H4 (cell line): ENCODE measurements at places on chromosomes 5 and 9.
A peak's percentile ranks its signal among the peaks of the same experiment; 100 is the strongest.

DNA sequence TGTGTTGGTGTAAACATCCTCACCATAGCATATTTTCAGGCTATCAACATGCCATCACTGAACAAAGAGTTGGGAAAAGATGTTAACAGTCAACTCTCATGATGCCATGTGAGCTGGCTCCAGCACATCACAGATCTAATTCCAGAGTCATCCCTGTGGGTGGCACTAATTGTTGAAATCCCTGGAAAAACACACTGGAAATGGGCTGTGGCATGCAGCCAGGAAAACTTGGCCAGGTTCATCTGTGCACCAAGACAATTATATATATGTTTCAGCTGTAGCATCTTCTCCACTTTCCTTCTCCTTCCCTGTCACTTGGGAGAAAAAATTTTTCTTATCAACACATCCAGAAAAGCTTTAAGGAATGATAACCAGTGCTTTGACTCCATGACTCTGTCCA is 313.7 kb downstream of the TRIM32 start:
- DNase-seq: no peak

DNA sequence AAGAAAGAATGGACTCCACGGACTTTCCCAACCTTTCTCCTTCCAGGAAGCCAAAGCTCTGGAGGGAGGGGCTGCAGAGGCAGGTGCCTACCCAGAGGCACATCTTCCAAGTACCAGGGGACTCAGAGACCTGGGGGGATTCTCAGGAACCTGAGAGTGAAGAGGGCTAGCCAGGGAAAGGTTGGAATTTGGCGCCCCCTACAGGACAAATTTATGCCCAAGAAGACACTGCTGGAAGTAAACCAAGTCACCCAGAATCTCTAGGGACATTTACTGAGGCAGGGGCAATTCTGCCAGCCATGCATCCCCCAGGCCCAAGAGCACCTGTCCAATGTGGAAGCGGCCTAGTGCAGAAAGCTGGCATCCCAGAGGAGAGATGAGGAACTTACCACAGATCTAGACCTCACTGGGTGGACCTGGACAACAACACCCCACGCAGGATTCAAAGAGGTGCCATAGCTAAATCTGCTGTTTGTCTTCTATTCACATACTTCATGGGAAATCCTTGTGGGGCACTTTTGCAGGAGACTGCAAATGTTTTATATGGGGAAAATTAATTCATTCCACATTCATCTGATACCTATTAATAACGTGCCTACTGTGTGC is 25.9 kb upstream of the IDNK start:
- no peak for DNase-seq

GRCh38 chr5:65927503-65928321 is 1.3 kb downstream of the ERBIN start:
- peak; percentile 58 for DNase-seq

- no peak for DNase-seq
These were observed 164.5 kb downstream of the DRD1 start for GRCh38 chr5:175279506-175279905.

DNA sequence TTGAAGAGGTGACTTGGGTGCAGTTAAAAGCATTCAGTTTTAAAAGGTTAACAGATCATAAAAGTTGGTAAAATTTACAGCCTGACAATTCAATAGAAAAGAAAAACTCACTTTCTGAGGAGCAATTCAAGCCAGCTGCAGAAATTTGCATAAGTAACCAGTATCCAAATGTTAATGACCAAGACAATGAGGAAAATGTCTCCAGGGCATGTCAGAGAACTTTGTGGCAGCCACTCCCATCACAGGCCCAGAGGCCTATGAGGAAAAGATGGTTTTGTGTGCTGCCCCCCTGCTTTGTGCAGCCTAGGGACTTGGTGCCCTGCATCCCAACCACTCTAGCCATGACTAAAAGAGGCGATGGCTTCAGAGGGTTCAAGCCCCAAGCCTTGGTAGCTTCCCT is 1406.5 kb upstream of the ACO1 start:
- no peak for DNase-seq

- no peak for DNase-seq
These were observed 190.3 kb downstream of the GOLPH3 start for GRCh38 chr5:31983851-31984250.

DNA sequence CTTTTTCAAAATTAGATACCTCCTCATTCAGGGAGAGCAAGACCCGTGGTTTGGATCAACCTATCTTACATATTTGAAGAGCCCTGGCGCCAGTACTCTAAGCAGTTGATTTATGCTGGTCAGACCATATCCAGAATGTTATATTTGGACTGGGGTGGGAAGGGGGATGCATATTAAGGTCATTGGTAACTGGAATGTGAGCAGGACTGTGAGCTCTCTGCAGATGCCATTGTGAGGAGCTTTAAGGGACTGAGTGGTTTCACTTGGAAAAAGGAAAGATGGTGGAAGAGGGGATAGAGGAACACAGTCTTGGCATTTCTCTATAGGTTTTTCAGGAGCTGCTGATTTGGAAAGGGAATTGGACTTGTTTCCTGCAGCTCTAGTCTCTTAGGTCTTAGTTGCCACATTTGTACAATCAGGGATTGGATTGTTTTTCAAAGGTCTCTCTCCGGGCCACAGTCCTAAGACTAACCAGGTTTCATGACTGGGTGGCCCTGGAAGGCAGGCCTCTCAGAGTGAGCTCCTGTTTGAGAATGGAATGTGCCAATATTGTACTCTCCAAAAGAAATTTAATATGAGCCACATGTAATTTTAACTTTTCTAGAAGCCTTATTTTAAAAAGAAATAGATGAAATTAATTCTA is 25.8 kb upstream of the F2R start:
- DNase-seq: no peak

GRCh38 chr5:8730194-8730593 is 815.7 kb downstream of the SEMA5A start:
- DNase-seq: peak; percentile 84

DNA sequence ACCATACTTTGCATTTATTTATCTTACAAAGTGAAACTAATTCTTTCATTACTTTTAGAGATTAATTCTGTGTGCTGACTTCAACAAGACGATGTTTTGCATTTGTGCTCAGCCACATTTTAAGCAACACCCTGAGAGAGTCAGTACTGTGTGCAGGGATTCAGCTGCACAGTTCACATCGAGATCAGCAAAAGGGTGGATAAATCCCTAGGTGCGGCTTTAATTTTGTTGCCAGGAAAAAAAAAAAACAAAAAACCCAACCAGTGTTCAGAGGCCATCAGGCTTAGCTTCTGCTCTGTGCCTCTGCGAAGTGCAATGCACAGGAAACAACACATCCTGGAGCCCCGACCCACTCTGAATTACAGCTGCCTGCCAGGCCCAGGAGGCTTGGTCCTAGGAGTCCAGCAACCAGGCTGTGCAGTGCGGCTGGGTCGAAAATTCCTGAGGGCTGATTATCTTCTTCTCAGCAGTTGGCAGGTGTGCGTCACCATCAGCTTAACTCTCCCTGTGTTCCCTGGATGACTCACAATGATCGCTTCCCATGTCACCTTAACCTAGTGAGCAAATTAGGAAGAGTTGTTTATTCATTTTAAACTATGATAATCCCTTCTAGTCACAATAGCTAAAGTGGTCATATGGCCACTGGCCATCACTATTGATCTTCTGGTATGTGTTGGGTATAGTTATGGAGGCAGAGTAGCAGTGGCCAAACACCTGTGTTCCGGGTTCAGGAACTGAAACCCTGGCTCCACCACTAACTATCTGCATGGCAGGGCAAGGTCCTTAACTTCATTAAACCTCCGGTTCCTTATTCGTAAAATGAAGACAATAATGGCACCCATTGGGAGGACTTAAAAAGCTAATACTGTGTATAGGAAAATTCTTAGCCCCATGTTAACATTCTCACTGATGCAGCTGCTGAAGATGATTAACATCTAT is 31.2 kb upstream of the NDUFB6 start:
- peak; percentile 73 for DNase-seq

- no peak for DNase-seq
These were observed 82.4 kb upstream of the BASP1 start for GRCh38 chr5:17135050-17135449.

DNA sequence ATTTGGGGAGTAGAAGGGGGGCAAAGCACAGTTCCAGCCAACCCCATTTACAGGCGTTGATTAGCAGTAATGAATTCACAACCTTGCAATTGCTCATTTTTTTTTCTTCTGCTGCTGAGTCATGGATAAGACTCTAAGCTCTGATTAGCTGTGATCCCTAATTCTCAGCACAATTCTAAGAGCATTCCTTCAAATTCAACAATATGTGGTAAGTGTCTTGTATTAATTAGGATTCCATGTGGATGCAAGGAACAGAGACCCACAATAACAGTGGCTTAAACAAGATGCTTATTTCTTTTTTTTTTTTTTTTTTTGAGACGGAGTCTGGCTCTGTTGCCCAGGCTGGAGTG is 133.4 kb downstream of the PALM2AKAP2 start:
- DNase-seq: no peak

DNA sequence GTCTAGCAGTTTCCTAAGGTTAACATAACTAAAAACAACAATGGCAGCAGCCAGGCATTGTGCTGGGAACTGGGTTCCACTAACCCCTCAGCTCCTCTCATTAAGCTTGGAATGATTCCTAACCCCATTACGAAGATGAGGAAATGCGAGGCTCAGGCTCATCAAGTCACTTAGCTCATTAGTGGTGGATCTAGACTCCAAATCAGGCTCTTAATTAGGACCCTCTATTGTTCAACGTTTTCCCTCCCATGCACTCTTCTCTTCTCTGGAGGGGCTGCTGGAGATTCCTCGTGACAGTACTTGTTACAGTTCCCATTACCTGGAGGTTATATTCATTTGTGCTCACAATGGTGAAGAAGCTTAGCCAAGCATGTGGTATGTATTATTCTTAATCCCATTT is 6.5 kb downstream of the TAS2R1 start:
- DNase-seq: no peak

DNA sequence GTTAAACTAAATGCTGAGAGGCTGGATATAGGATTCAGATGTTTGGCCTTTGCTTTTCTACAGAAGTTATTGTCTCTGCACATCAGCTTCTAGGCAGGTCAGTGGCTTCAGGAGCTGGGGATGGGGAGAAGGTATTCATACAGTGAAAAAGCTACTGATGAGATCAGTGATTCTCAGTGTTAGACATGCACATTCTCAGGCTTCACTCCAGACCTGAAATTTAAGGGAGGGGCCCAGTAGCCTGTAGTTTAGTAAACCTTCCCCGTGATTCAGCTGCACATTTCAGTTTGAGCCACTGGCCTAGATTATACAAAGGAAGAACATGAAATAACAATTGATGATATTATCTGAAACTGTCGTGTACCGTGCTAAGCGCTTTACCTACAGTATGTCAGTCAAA is 127.2 kb downstream of the ARHGAP26 start:
- no peak for DNase-seq

GRCh38 chr5:121962347-121962670 is 534 bp downstream of the SRFBP1 start:
- DNase-seq: no peak

- DNase-seq: no peak
These were observed 365.9 kb downstream of the ZSWIM6 start for GRCh38 chr5:61697809-61698558.

DNA sequence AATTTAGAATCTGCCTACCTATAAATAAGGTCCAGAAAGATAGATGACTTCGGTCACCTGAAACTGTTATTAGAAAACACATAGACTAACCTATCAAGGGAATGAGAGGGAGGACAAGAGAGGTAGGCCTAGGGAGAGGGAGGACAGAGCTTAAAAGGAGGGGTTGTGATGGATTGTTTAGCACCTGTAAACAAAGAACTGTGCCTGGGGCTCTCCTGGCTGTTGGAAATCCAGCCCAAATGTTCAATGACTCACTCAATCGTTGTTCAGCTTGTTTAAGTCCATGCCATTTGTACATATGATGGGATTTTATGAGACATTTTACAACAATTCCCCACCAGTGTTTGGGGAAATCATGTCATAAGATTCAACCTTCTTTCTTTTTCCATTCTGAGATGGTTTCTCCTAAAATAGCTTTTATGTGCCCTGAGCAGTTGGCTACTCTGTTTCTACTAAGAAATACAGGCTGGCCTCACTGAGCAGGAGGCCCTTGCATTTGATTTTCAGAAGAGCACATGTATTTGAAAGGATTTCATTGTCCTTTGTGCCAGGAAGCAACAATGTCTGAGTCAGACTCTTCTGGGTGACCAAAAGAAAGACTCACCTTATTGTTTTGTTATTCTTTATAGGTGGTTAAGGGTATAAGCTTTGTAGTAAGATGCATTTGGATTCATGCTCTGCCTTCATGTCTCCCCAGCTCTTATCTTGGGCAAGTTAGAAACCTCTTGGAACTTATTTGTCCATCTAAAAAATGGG is 48.2 kb upstream of the GPR151 start:
- DNase-seq: no peak
